ENCODE measurements at places on chromosomes 7 and 10.

- peak; percentile 66 for DNase-seq
Measured at GRCh38 chr7:100675581-100676350, 2.2 kb downstream of the GNB2 start.

DNA sequence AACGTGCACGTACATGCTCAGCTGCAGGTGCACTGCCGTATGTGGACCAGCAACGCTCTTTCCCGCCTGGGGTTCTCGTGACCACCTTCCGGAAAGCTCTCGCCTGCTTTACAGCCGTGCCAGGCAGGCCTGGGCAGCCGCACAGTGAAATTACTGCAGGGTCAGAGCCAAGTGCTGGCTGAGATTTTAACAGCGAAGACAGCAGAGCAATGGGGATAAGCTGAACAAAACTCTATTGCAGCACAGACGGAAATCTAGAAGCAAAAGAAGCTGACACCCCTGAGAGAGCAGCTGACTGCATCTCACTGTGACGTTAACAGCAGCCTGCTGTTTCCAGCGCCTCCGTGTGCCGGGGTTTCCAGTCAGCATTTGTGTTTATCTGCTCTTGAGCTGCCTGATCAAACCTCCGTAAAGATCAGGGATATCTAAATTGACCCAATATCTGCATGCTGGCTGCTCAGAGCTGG is 179.0 kb downstream of the DIP2C start:
- DNase-seq: no peak

DNA sequence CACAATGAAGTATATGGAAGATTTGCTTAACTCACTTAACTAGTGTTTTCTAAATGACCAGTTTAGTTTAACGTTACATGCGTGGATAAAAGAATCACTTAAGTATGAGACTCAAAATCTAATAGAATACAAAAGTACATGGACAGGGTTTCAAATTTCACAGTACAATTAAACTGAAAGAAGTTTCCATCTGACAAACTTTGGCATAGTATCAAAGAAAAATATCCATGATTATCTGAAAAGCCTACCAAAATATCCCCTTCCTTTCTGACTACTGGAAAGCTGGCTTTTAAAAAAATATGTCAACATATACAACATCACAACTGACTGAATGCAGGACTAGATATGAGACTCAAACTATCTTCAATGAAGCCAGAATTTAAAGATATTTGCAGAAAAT is 164.8 kb downstream of the ZNF438 start:
- no peak for DNase-seq

DNA sequence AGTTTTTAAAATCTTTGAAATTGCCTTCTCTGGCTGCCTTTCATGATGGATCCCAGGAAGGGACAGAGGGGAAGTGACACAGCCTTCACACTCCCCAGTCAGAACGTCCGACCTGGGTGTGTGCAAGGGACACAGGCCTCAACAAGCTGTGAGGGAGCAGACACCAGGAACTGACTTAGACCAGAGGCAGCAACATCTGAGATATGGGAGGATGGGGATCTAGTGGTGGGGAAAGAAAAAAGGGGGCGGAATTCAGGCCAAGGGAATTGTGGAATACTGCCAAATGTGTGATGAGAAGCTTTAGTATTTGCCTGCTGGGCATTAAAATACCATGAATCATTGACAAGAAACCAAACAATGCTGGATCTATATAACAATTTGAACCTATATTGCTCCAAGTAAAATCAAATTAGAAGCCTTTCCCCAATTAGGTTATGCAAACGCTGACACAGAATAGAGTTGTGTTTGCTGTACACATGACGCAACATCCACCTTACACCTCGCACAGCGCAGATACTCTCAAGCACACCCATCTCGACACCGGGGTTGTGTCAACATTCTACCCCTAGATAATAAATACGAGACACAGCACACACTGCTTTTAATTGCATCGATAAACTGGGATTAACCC is 17.2 kb upstream of the MNX1 start:
- no peak for DNase-seq

GRCh38 chr7:101590663-101591435 is 38.2 kb downstream of the MYL10 start:
- DNase-seq: no peak

DNA sequence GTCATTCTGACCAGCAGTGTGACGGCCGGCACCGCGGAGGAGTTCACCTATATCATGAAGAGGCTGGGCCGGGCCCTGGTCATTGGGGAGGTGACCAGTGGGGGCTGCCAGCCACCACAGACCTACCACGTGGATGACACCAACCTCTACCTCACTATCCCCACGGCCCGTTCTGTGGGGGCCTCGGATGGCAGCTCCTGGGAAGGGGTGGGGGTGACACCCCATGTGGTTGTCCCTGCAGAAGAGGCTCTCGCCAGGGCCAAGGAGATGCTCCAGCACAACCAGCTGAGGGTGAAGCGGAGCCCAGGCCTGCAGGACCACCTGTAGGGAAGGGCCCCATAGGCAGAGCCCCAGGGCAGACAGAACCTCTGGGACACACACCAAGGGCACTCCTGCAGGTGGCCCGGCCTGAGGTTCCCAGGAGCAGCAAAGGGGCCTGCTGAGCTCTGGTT is 9.0 kb downstream of the RBP3 start:
- no peak for DNase-seq

GRCh38 chr7:122225874-122226273 is 78.7 kb downstream of the FEZF1 start:
- no peak for DNase-seq
